Activated CD4-positive, CD25-positive, alpha-beta regulatory T cell treated with anti-CD3 and anti-CD28 coated beads, Interleukin-2, amount 50 U/mL, for 16 hours (primary cell): ENCODE measurements at places on chromosomes 7 and 10.
A peak's percentile ranks its signal among the peaks of the same experiment; 100 is the strongest.

- no peak for DNase-seq
These were observed 35.9 kb downstream of the TNRC18 start for GRCh38 chr7:5387711-5388245.

DNA sequence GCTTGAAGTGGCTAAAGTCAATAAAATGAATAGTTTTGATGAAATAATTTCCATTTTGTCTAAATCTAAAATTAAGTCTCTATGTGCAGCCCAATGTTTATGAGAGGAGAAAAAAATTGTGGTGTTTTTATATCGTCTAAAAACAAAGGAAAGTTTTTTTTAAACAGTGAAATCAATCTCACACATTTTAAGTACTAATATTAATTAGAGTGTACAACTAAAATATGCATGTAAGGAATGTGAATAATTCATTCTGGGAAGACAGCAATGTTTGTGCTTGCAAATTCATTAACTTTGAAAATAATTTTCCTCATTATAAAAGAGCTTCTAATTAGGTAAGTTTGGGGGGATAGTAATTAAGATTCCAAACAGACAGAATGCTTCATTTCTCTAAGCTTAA, at the start of gene NPVF:
NPVF (minus strand) TSS at position 101 of the 400 bp plus-strand sequence; CDS start at position 54, 47 bp downstream.
- no peak for DNase-seq

- DNase-seq, result no peak
These were observed 550.3 kb downstream of the GRM8 start for GRCh38 chr7:126702242-126703016.

DNA sequence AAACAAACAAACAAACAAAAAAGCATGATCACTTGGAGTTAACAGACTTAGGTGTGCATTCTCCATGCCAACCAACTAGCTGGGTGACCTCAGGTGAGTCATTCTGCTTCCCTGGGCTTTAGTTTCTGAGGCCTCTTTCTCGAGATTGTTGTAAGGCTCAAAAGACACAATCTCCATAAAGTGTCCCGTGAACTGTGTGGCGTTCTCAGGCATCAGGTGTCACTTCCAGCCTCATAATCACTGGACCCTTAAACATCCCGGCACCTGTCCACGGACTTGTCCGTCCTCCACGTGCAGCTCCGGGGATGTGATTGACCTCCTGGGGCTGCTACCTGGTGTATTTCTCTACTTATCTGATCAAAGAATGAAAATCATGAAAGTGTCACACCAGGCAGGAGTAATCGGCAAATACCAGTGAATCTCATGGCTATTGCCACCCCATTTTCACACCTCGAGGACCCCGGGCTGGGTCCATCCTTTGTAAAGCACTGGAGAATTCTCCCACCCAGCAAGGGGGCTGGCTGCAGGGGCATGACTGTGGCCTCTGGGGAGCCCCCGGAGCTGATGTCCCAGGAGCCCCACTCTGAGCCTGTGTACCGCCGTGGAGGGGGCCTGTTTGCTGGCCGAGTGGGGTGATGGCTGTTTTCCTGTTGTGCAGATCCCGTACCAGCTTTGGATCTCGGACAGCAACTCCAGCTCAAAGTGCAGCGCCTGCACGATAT, 189.8 kb upstream of the SH2B2 start:
- DNase-seq, result no peak

- no peak for DNase-seq
These were observed 218.3 kb downstream of the FAM107B start for GRCh38 chr10:14556285-14556956.

GRCh38 chr10:110430340-110431273, 67.1 kb upstream of the DUSP5 start:
- no peak for DNase-seq

DNA sequence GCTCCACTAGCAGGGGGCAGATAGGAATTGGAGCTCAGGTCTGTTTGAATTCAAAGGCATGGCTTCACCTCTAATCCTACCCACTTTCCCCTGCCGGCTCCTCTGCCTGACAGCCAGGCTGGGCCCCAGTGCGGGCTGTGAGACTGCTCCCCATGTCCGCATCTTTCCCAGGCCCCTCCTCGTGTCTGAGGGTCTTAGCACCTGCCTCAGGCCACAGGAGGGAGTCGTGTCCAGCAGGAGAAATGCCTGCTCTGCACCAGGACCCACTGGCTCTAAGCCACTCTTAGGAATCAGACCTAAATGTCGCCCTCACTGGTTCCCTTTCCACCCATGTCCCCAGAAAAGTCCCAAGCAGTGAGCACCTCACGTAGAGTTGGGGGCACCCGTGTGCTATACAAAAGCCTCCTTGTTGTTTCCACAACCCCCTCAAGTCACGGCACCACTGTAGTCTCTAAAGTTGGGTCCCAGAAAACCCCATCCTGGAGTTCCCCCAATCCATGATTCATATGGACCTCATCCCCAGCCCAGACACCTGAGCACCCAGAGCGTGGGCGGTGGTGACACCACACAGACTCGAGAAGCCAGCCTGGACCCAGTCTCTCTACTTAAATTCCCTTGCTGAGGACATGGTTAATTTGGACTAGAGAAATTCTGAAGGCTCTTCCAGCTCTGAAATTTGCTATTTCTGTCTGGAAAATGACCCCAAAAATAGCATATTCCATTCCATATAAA, 466.4 kb upstream of the ZMIZ1 start:
- no peak for DNase-seq

- DNase-seq, result no peak
These were observed 16.1 kb downstream of the KMT2C start for GRCh38 chr7:152419473-152420429.

- DNase-seq, result peak; percentile 4
These were observed 3.2 kb downstream of the PARP12 start for GRCh38 chr7:140059273-140060242.

- no peak for DNase-seq
These were observed 119.7 kb downstream of the FAM53B start for GRCh38 chr10:124624466-124624865.

DNA sequence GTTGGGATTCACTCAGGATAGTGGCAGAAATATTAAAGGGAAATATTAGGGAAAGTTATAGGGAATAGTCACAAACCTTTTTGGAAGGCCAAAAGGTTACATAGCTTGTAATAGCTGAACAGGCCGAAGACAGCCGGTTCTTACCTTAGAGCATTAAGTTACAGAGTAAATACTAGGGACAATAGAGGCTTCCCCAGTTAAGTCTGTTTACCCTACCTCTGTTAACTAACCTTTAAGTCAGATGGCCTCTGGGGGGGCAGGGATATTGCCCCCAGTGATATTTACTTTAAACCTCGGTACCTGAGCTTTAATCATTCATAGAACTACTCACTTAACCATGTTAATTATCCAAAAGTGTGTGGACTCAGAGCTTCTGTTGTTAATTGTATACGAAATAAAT, 7.4 kb downstream of the POLR1F start:
- DNase-seq, result no peak
